Activated gamma-delta T cell (primary cell): ENCODE measurements at places on chromosomes 7 and 10.

- no peak for DNase-seq
Measured at GRCh38 chr7:2516194-2516555, 3.4 kb upstream of the LFNG start.

GRCh38 chr7:81688622-81689411 is 81.0 kb downstream of the HGF start:
- DNase-seq: no peak

GRCh38 chr10:132677473-132678227 is 108.3 kb downstream of the NKX6-2 start:
- DNase-seq: no peak

GRCh38 chr10:43843321-43844101 is 194.8 kb upstream of the ZNF32 start:
- DNase-seq: no peak

- no peak for DNase-seq
Measured at GRCh38 chr10:4067931-4068561, 283.0 kb upstream of the KLF6 start.

DNA sequence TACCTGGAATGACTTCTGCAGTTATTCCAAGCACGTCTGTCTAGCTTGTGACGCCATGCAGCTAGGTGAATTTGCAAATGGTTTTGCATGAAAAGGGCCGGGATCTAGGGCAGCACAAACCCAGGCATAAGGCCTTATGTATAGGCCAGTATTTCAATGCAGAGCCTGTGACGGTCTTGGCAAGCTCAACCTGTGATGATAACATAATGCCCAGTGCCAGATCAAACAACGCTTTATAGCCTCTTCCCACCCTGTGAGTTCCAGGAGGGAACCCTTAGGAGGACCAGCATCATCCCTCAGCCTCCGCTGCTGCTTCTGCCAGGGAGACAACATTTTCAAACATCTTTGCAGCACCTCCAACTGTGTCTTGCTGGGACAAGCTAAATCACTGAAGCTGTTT is 390.7 kb downstream of the INHBA start:
- DNase-seq: no peak

DNA sequence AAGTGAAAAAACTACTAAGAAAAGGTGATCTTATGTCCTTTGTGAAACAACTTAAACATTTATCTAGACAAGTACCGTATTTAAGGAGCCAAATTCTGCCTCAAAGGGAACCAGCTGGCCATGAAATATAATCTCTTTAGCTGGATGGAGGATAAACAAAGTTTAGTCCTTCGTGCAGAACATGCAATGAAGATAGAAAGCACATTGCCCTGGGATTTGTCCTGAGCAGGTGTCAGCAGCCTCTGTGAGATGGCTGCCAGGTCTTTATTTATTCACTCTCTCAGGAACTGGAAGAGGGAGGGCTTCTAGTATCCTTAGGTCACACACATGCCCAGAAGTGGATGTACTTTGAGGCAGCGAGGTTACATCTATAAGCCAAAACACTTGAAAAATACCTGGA is 57.4 kb upstream of the CASD1 start:
- no peak for DNase-seq

GRCh38 chr10:46325021-46325420 is 38.2 kb downstream of the ANTXRL start:
- DNase-seq: no peak

DNA sequence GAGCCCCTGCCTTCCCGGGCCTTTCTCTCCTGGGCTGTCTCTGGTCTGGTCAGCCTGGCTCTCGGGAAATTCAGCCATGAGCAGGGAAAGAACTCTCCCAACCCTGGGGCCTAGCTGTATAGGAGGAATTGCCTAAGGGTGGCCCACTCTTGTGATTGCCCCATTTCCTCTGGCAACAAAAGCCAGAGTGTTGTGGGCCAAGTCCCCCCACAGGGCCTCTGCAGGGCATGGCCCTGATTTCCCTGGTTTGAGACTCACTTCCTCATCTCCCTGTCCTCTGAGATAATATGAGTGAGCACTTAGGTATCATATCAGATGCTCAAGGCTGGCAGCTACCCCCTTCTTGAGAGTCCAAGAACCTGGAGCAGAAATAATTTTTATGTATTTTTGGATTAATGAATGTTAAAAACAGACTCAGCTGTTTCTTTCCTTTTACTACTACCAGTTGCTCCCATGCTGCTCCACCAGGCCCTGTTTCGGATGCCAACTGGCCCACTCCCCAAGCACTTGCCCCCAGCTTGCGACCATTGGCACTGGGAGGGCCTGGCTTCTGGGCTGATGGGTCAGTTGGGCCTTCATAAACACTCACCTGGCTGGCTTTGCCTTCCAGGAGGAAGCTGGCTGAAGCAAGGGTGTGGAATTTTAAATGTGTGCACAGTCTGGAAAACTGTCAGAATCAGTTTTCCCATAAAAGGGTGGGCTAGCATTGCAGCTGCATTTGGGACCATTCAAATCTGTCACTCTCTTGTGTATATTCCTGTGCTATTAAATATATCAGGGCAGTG is 11.4 kb downstream of the IRF5 start:
- no peak for DNase-seq

DNA sequence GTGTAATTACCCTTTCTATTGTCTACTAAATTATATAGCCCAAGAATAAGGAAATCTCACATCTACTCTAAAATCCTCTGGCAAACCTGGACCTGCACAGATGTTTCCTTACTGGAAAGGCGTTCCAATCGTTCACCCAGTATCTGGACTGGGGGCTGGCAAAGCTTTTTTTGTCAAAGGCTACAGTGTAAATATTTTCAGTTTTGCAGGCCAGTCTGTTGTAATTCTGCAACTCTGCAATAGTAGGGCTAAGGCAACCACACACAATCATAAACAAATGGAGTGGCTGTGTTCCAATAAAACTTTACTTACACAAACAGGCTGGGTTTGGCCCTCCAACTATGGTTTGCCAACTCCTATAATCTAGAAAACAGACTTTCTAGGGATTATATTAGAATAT is 56.2 kb downstream of the GLI3 start:
- no peak for DNase-seq

DNA sequence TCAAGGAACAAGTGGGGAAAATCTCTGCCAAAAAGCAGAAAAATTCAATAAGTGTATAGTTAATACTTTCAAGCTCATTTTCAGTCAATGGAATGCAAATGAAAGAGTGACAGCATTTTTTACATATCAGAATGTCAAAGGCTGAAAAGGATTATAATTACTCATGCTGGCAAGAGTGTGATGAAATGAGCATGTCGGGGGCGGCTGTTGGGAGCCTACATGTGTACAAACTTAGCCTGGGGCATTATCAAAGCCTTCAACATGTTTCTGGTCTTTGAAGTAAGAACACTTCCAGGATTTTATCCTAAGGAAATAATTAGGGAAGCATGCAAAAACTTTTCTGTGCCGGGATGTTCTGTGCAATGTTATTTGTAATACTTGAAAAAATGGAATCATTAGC is 221.7 kb upstream of the LYZL1 start:
- no peak for DNase-seq

DNA sequence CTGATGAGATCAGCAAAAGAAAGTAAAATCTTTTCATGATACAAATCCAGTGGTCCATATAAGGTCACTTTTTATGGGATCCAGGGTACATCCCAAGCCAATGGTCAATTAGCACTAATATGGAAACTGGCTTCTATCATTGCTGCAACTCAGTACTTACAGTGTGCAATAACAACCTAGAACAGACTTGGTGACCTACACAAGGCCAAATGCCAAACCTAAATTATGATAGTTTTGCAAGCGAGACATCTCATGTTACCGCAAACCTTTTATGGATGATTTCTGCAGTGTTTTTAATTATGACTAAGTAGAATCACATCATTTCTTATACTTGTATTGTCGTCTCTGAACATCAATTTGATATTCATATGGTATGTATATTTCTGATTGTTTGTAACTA is 583.5 kb upstream of the SEMA3D start:
- DNase-seq: no peak

DNA sequence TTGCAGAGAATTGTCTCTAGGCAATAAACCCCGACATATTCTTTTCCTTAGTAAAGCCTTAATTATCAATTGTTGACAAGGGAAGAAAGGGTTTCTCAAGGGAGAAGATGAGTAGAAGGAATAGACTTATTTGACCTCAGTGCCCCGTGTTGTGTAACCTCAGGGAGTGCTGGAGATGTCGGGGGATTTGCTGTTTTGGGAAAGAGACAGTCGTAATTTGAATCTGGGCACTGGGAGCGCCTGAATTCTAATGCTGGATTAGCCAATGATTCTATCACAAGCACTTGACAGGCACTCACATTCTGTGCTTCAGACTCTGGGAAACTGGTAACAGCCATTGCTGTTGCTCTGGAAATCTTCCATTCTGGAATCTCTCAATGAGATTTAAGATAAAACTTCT is 13.8 kb upstream of the LMOD2 start:
- DNase-seq: no peak

DNA sequence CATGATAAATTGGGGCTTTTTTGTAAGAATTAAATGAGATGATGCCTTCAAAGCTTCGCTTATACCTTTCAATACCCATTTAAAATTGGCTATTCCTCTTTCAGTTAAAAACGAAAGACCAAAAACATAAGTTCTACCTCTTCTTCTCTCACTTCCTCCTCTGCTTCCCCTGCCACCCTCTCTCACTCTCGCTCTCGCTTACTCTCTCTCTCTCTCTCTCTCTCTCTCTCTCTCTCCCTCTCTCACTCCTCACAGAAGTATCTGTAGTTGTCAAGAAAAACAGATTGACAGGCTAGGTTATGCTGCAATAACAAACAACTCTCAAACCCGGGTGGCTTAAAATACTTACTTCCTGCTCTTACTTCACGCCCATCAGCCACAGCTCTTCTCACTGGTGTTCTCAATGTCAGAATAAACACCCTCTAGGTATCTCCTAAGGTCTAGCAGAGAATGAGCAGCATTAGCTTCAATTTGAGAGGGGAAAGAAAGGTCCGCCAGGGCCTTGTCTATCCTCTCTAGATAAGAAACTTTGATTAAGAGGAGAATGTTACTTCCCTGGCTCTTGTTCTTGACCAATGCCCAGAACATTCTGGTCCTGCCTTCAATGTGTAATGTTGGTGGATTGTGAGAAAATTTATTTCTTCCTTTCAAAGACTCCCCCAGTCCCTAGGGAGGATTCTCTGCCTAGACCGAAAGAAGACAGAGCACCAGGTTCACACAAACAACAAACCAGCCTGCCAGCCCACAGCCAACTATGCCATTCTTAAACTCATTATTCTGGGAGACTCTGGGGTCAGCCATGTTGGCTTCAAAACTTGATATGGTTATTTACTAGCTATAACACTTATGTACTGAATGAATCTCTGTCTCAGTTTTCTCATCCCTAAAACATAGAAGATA is 1028.7 kb downstream of the XPNPEP1 start:
- DNase-seq: no peak

DNA sequence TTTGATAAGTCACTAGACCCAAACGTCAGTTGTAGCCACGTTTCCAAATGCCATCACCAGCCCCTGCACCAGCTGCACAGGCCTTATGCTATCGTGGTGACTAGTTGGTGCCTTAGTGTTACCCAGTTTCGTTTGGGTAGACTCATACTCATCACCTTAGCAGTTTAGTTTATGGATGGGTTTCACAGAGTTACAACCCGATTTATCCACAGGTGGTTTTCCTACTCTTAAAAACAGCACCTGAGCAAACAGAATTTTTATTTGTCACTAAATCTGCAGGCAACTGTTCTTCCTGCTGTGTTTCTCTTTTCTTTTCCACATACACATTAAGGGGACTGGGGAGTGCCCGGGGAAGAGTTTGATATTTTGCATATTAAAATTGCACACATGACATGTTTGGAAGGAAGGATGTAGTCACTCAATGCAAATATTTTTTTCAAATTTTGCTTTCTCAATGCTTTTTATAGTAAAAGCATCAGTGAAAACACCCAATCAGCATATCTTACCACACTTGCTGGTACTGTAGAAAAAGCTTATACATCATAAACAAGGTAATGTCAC is 41.6 kb downstream of the PDSS1 start:
- no peak for DNase-seq

DNA sequence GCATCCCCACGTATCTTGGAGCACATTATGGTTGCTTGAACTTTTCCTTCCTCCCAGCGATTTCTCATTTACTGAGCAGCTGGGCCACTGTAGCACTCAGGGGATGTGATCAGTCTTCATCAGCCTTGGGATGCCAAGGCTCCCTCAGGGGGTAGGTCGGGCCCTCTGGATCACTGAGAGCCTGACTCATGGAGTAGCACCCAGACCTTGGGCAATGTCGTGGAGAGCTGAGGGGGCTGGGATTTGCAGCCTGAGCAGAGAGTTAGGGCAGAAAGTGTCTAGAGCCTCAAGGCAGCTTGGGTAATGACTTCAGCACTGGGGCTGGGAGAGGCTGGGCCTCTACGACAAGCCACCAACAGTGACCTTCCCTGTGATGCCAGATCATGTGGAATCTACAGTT is 86.5 kb upstream of the CXCL12 start:
- DNase-seq: no peak

DNA sequence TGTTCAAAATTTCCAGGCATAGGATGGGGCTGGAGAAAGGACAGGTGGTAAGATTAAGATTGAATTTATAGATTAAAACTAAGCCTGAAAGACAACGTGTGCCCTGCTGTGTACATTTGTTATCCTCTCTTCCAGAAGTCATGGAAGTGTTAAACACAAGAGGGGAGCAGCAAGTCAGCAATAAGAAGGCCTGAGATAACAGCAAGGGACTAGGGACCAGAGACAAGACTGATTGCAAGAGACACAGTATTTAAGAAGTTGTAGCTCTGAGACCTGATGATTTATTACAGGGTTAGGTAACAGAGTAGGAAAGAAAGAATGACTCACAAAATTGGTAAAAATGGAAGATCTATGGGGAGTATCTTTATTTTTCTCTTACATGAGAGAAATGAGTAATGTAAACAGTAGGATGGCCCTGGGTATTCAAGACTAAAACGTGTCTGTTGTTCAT is 55.7 kb upstream of the COL1A2 start:
- DNase-seq: no peak
